K562 (cell line): ENCODE measurements at places on chromosomes 6 and 20.

GRCh38 chr6:111696814-111697213 lies 91.1 kb upstream of the TRAF3IP2 start:
- DNase-seq = no peak

DNA sequence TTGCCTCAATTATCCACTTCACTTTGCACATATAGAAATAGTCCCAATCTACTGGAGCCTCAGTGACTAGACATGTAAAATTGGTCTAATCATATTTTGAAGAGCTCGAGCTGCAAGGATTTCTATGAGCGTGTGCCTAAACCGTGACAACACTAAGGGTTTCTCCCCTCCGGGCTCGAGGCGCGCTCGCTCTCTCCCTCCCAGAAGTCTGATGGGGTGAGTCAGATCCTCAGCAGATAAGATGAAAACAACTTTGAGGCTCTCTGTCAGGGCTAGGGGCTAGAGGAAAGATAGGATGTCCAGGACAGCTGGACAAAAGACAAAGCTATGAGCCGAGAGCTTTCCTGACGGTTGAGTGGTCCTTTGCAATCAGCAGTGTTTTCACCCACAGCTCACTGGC lies 16.8 kb downstream of the GNAS-AS1 start:
- no peak for DNase-seq

GRCh38 chr6:21986703-21987102 lies 310.1 kb downstream of the PRL start:
- DNase-seq = no peak

DNA sequence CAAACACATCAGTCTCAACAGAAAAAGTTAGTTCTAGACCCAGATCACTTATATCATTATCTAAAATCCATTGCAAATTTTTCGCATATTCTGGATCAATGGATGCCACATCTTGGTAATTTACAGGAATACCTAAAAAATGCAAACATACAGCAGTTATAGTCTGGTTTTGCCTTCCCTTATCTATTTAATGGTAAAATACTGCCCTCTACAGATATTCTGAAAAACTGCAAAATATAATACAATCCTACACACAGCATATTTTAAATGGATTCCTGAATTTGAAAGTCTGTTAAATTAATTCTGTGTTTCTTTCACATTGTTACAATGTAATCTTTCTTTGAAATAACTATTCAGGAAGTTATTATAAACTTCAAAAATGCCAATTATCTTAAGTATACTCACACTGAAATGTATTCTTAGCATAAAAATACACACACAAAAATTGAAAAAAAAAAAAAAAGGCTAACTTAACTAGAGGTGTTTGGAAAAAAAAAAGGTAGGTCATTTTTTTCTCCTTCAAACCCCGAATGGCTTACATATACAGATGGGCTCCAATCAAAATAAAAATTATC lies 88.4 kb downstream of the HACE1 start:
- DNase-seq = peak; percentile 22
